Suprapubic skin (tissue), 4 donors: ENCODE measurements at places on chromosomes 2 and 18. TPM values are rescaled to one million over a fixed set of nuclear protein-coding genes. Genes with fewer than 3 reads are reported as not detected.
A peak's percentile ranks its signal among the peaks of the same experiment; 100 is the strongest.

GPR17 gene
- 0.48 TPM for total RNA-seq

- H3K27ac ChIP-seq = no peak overlapping the region
- H3K36me3 ChIP-seq = peaks cover 83% of the 10 kb centered on the region
- H3K4me1 ChIP-seq = no peaks in the 10 kb centered on the region
- no peak overlapping the region for H3K4me3 ChIP-seq
- no peak for DNase-seq
- no peaks in the 10 kb centered on the region for H3K27me3 ChIP-seq
Measured at GRCh38 chr2:71361631-71362030, 30.0 kb downstream of the ZNF638 start.

DNA sequence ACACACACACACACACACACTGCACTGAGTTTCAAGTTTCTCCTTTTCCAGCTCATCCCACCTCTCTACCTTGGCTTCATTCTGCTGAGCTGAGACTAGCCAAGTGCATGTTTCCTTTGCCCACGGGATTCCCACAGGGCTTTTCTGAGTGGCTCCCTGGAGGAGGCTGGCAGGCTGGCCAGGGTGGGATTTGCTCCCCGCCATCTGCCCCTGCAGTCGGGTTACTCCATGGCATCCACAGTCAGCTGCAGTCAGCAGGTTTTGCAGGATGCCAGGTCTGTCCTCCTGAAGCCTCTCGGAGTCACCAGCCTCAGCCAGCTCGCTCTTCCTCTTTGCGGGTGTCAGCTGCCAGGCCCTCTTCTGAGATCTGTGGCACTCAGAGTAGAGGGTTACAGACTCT lies 783.7 kb upstream of the SOX11 start:
- H3K4me3 ChIP-seq = no peak overlapping the region
- no peak for DNase-seq
- no peak overlapping the region for H3K27ac ChIP-seq
- no peaks in the 10 kb centered on the region for H3K36me3 ChIP-seq

AFF3 gene
- total RNA-seq = 5.0 TPM

DNA sequence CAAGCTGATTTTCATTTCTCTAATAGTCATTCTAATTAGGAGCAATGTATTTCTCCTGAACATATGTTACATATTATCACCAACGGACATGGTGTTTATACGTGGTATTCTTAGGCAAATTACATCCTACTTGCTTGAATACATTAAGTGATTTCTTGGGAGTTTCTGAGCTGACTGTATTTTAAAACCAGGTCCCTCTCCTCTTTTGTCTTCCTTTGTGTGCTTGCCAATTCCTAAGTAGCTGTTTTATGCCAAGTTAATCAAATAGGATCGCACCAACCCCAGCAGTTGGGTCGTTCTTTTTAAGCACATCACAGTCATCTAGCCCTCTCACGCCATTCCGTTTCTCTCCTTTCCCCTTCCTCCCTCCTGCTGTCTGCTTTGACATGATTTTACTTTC lies 75.4 kb upstream of the MAP2 start:
- no peaks in the 10 kb centered on the region for H3K4me1 ChIP-seq
- no peaks in the 10 kb centered on the region for H3K36me3 ChIP-seq
- no peak overlapping the region for H3K27ac ChIP-seq
- no peak for DNase-seq
- no peak overlapping the region for H3K4me3 ChIP-seq

DNA sequence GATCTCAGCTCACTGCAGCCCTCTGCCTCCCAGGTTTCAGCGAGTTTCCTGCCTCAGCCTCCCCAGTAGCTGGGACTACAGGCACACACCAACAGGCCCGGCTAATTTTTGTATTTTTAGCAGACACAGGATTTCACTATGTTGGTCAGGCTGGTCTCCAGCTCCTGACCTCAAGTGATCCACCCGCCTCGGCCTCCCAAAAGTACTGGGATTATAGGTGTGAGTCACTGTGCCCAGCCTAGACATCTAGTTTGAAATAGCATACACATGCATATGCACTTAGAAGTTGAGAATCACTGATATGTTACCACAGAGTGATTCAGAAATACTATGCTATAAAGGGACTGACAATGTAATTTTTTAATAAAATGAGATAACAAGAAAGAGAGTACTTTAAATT lies 69.8 kb upstream of the CDKL4 start:
- no peaks in the 10 kb centered on the region for H3K27me3 ChIP-seq
- no peak overlapping the region for H3K4me3 ChIP-seq

DNA sequence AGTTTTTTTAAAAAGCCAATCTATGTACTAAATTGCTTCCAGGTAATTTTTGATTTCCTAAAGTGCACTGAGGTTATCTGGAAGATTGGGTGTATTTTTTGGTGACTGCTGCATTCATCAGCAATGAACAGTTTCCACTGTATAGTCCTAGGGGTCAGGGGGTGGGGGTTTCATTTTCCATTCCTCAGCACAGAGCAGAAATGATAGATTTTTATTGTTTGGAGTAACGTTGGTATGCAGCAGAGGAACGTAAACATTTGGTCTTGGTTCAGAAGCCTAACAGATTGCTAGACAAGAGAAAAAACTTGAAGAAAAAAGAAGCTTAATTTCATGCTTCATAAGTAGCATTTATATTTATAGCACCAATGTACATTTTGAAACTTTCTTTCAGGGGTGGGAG lies 54.9 kb downstream of the ZCCHC2 start:
- H3K4me3 ChIP-seq = no peak overlapping the region
- DNase-seq = no peak
- H3K4me1 ChIP-seq = no peaks in the 10 kb centered on the region

GRCh38 chr2:209988010-209988409 lies 14.4 kb upstream of the RPE start:
- no peaks in the 10 kb centered on the region for H3K4me1 ChIP-seq
- DNase-seq = no peak
- no peaks in the 10 kb centered on the region for H3K36me3 ChIP-seq
- H3K27me3 ChIP-seq = no peaks in the 10 kb centered on the region

FTCDNL1 gene
- 7.3 TPM for total RNA-seq

DNA sequence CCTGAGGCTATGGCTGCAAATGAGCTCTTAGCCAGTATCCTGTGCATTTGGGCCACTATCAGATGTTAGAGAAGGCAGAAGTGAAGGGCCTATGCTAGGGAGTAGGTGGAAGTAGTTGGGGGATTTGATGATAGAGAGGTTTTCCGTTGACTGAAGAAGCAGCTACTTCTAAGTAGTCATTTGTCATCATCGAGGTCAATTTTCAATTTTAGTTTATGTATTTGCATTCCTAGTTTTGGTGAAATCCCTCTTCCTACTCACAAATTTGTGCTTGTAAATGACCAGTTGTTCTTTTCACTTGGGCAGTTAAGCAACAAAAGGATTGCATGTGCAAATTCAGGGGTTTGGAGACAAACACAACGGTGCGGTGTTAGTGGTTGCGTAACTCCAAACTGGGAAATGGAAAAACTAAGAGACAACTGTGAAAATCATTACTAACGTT lies 48.5 kb upstream of the PELI1 start:
- no peaks in the 10 kb centered on the region for H3K27me3 ChIP-seq
- H3K4me1 ChIP-seq = peaks cover 11% of the 10 kb centered on the region
- no peak for DNase-seq
- H3K4me3 ChIP-seq = no peak overlapping the region

LRP1B gene
- 1.6 TPM for total RNA-seq

REG3G gene
- not detected for total RNA-seq

DNA sequence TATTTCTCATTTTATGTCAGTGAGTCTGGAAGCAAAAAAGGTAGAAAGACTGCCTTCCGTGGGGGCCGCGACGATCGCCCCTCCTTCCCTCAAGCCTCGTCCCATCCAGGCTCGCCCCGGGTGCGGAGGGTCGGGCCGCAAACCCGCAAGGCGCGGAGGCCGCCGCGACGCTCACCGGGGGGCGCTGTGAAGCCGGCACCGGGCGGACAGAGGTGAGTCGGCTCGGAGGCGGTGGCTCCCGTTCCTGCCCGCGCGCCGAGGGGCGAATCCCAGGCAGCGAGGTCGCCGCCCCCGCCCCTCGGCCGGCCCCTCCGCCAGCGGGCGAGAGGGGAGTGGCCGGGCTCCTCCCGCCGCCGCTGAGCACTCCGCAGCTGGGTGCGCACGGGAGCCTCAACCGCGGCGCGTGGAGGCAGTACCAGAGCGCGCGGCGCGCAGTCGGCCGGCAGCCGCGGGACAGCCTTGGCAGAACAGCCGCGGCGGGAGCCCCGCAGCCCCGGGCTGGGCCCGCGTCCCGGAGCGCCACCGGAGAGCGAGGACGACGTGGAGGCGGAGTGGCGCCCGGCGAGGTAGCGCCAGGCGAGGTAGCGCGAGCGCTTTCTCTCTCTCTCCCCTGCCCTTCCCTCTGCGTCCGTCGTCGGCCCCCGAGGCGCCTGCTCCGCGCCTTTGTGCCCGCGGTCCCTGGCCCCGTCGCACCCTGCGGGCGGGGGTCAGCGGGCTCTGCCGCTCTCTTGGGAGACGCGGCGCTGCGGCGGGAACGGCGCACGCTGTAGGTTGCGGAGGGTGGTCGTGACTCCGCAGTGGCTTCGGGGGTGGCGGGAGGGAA lies at the start of gene MYO1B:
TSS of gene MYO1B (plus strand) at position 359 of the 823 bp plus-strand sequence. CDS start 31,492 bp downstream, outside the sequence.
- H3K27ac ChIP-seq = peak within 1 kb of the TSS; percentile 85
- H3K4me1 ChIP-seq = peaks cover 35% of the 10 kb centered on the region
- peak; percentile 72 for DNase-seq

DNA sequence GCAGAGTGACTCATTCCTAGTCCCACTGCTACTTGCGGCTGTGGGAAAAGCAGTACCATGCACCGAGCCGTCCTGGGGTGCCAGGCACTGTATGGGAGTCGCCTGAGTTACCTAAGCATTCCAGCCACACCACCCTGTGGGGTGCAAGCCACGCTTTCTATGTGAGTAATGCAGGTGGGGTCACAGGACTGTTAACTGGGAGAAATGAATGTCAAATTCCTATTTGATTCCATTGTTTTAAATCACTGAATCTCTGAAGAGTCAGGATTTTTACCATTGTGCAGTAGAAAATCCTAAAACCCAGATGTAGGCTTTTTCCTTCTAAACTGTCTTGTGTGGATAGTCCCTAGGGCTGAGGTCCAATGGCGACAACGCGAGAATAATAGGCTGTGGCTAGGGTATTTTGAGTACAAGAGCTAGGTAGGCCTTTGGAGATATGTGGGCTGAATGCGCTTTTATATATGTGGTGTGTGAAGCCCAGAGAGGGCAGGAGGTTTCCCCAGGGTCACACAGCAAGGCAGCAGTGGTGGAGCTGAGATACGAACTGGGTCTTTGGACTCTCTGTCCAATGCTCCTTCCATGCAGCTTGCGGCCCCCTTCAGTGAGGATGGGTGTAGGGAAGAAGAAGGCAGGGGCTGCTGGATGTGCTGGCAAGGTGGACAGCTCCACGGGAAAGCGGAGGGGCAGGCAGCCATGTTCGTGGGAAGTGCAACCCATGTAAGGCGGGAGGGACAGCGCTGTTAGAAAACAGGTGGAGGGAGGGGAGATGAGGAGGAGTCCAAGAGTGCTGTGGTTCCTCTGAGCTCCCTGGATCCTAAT lies 83.2 kb downstream of the DDX1 start:
- no peaks in the 10 kb centered on the region for H3K36me3 ChIP-seq
- H3K4me1 ChIP-seq = no peaks in the 10 kb centered on the region
- no peak overlapping the region for H3K27ac ChIP-seq
- no peak overlapping the region for H3K4me3 ChIP-seq

DNA sequence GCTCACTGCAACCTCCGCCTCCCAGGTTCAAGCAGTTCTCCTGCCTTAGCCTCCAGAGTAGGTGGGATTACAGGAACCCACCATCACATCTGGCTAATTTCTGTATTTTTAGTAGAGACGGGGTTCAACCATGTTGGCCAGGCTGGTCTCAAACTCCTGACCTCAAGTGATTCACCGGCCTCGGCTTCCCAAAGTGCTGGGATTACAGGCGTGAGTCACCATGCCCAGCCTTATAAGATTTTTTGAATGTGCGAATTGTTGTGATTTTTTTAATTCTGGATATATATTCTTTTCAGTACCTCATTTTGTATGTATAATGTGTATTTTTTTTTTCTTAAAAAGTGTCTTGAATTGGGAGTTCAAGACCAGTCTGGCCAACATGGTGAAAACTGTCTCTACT lies 42.0 kb upstream of the CCDC150 start:
- no peak overlapping the region for H3K4me3 ChIP-seq
- H3K27me3 ChIP-seq = peaks cover 17% of the 10 kb centered on the region
- no peaks in the 10 kb centered on the region for H3K36me3 ChIP-seq

DNA sequence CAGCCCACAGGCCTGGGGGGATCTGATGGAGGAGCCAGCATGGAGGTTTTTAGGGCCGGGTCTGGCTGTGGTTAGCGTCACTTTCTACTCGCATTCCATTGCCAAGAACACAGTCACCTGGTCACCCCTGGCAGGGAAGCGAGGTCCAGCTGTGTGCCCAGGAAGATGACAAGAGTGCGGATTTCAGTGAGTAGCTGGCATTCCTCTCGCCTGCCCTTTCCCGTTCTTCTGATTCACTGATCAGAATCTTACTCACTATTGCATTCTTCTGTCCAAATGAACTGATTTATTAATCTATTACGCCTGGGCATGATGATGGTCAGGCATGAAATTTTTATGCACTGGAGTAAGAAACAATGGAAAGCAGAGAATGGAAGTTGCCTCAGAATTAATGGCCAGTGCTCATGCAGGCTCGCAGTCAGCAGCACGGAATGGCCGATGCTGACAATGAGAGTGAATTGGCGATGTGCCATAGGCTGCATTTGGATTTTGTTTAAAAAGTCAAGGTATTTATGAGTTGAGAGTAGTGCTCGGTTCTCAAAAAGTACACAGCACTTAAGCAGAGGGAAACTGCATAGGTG lies 76.4 kb upstream of the MGAT5 start:
- no peaks in the 10 kb centered on the region for H3K27me3 ChIP-seq
- no peak overlapping the region for H3K4me3 ChIP-seq
- no peak for DNase-seq
- H3K4me1 ChIP-seq = peaks cover 27% of the 10 kb centered on the region
- H3K36me3 ChIP-seq = no peaks in the 10 kb centered on the region

- no peaks in the 10 kb centered on the region for H3K27me3 ChIP-seq
- DNase-seq = no peak
- no peaks in the 10 kb centered on the region for H3K4me1 ChIP-seq
Measured at GRCh38 chr2:40611196-40611595, 159.3 kb upstream of the SLC8A1 start.

DNA sequence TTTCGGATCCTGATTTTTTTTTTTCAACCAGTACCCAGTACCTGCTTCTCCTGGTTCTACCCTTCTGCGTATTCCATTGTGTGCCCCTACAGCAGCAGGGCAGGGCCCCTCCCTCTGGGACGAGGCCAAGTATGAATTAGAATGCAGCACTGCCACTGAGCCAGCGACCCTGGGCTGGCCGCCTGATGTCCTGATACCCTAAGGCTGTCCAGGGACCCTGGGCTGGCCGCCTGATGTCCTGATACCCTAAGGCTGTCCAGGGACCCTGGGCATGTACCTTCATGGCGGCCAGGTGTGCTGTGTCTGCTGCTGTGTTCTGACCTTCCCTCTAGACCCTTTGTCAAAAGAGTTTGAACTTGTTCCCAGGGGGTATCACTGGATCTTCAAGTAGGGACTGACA lies 42.9 kb downstream of the CABLES1 start:
- H3K36me3 ChIP-seq = no peaks in the 10 kb centered on the region
- no peaks in the 10 kb centered on the region for H3K27me3 ChIP-seq
- H3K4me1 ChIP-seq = peaks cover 21% of the 10 kb centered on the region
- H3K27ac ChIP-seq = no peak overlapping the region
